IMR-90 (cell line): ENCODE measurements at places on chromosomes 7 and 10. TPM values are rescaled to one million over a fixed set of nuclear protein-coding genes. Genes with fewer than 3 reads are reported as not detected.

The ANXA11 gene
- total RNA-seq, result 39.4 and 40.8 TPM in 2 replicates

- DNase-seq, result no peak
Measured at GRCh38 chr10:46301721-46302479, 15.1 kb downstream of the ANTXRL start.

GRCh38 chr7:139588632-139589031, 65.1 kb downstream of the CLEC2L start:
- peak; percentile 83 for DNase-seq

GRCh38 chr7:90774706-90775105, 178.6 kb downstream of the CDK14 start:
- no peak for DNase-seq

- no peak for DNase-seq
Measured at GRCh38 chr7:37471619-37472018, 23.0 kb upstream of the ELMO1 start.

The TFR2 gene
- total RNA-seq, result under 0.01 and 0.18 TPM in 2 replicates

- no peak for DNase-seq
Measured at GRCh38 chr7:46802479-46802878, 779.4 kb downstream of the TNS3 start.

- DNase-seq, result no peak
Measured at GRCh38 chr10:91519899-91520514, 109.9 kb downstream of the HECTD2 start.

The PRDX3 gene
- 169 and 195 TPM in 2 replicates for total RNA-seq

DNA sequence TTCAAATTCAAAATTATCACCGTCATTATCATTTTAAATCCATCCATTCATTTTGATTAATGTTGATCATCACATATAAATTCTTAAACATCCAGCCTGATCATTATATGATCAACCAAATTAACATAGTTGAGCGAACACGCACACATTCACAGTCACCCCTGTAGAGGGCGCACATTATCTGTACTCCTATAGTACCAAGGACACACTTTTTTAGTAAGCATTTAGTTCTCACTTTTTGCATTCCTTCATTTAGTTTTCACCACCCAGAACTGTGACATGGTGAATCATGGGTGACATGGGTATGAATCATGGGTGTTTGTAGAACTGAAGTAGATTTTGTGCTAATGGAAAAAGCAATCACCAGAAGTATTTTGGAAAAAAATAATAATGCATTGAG, 26.0 kb upstream of the ZNF735 start:
- no peak for DNase-seq

GRCh38 chr7:101995121-101995520, 177.7 kb downstream of the CUX1 start:
- no peak for DNase-seq

- no peak for DNase-seq
Measured at GRCh38 chr10:69884024-69884367, 82.3 kb downstream of the COL13A1 start.

The ADIRF gene
- total RNA-seq, result 2.3 and 2.5 TPM in 2 replicates

The PNLIPRP3 gene
- not detected in 2 replicates for total RNA-seq

DNA sequence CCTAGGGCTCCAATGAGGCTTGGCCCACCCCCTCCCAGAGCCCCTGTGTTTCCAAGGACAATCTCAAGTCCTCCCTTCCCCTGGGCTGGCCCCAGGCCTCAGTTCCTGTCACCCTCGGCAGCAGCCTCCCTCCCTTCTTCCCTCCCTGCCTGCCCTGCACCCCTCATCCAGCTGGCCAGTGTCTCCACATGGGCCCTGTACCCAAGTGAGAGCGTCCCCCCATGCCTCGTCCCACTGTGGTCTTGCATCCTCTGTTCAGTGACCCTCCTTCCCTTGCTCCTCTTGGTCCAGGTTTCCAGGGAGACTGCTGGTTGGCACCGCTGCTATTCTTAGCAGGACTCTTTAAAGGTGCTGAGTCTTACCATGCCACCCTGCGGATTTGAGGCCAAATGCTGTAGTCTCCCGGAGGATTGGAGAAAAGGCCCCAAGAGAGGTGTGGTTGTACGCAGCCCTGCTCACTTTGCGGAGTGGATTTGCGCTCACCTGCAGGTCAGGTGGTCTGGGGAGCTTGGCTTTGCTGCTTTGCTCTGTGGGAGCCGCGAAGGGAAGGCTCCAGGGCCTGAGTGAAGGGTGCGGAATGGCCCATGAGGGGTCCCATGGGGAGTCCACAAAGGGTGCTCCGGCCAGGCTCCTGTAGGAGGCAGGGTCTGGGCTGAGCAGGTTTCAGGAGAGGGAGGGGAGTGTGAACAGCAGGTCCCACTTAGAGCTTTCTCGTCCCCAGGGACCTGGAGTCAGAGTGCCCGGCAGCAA, 519.2 kb downstream of the TCERG1L start:
- DNase-seq, result no peak

The CPA2 gene
- total RNA-seq, result not detected in 2 replicates

The GBF1 gene
- 36.4 and 38.7 TPM in 2 replicates for total RNA-seq

DNA sequence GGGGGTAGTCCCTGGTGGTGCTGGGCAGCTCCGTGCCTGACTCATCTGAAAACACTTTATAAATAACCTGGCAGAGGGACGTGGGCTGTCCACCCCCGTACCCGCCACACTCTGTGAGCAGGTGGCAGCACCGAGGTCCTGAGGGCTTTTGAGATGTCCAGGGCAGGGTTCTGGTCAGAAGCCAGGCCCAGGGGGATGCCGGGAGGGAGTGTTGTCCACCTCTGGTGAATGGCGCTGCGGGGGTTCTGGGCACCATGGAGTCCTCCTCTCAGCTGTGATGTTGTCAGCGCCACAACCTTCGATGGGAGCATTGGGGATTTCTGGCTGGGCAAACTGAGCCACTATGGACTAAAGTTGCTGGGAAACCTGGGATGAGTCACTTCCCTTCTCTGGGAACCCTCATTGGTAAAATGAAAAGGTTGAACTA, 27.4 kb upstream of the GOLGA7B start:
- no peak for DNase-seq

The OR2A12 gene
- total RNA-seq, result not detected in 2 replicates

The PVRIG gene
- total RNA-seq, result not detected in 2 replicates

GRCh38 chr7:146397141-146397540, 280.5 kb downstream of the CNTNAP2 start:
- DNase-seq, result no peak

The CHAT gene
- not detected in 2 replicates for total RNA-seq

- peak; percentile 28 for DNase-seq
Measured at GRCh38 chr10:6920072-6921019, 340.3 kb upstream of the PRKCQ start.

The TUBAL3 gene
- not detected in 2 replicates for total RNA-seq

GRCh38 chr7:151338809-151339208, 2.8 kb upstream of the NUB1 start:
- no peak for DNase-seq

The DLX6 gene
- total RNA-seq, result not detected in 2 replicates

- no peak for DNase-seq
Measured at GRCh38 chr10:71339796-71340589, 20.9 kb downstream of the SLC29A3 start.

The GBX1 gene
- not detected in 2 replicates for total RNA-seq

DNA sequence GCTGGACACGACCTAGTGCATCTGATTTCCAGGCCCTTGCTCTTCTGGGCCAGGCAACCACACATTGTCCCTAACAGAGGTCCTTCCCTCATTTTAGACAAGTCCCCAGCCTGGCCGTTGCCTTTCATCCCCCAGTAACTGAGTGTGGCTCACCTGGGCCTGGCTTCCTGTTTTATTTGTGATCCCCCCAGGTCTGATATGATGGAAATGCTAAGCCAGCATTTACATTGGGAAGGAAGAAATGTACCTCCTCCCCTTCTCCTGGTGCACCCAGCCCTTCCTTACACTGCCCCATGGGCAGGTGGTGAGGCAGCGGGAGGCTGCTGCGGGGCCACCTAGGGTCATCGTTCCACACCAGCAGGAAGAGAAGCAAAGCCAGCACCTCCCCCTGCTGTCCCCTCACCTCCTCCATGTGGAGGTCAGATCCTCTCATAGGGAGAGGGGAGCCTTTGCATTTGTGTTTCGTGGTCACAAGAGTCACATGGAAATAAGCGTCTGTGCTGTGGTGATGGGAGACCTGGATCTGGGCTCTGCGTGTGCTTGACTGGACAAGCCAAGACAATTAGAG, 108.8 kb downstream of the GLRX3 start:
- no peak for DNase-seq

DNA sequence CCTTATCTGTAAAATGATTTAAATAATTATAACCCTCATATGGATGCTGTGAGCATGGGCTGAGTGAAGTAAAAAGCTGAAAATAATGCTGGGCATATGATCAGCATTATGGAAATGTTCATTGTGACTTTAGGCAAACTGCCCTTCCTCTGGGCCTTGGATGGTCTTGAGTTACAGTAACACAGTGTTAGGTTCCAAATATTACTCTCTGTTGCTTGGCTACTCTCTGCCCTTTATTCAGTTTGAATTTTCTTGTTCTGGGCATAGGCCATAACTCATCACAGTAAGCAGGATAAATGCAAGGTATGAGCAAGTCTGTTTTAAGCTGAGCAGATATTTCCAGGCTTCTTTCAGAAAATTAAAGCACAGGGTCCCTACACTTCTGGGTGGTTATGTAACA, 868.0 kb downstream of the KCNMA1 start:
- DNase-seq, result no peak

- DNase-seq, result peak; percentile 96
Measured at GRCh38 chr10:62050893-62051433, 149.5 kb downstream of the ARID5B start.

The PAX4 gene
- not detected in 2 replicates for total RNA-seq

The PAPOLB gene
- total RNA-seq, result under 0.01 TPM in 2 replicates

The PNLIPRP1 gene
- not detected in 2 replicates for total RNA-seq

- DNase-seq, result no peak
Measured at GRCh38 chr7:107606303-107606702, 26.3 kb downstream of the BCAP29 start.

The PRF1 gene
- total RNA-seq, result not detected in 2 replicates

DNA sequence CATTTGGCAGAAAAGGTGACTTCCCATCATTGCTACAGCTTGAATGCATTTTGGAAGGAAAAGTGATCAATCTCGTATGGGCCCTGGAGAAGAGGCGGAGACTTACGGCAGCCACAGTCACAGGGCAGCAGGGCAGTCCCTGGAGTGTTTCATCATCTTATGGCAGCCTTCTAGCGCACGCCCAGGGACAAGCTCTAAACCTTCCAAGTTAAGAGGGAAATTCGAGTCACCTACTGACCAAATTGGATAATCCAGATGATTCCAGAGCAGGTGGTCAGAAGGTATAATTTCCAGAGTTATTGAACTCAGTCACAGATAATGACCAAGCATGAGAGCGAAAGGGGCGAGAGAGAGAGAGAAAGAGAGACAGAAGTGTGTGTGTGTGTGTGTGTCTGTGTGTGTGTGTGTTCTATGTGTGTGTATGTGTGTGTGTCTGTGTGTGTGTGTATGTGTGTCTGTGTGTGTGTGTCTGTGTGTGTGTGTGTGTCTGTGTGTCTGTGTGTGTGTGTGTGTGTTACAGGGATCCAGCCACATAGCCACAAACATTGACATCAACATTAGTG, 123.7 kb upstream of the ADAM12 start:
- no peak for DNase-seq

DNA sequence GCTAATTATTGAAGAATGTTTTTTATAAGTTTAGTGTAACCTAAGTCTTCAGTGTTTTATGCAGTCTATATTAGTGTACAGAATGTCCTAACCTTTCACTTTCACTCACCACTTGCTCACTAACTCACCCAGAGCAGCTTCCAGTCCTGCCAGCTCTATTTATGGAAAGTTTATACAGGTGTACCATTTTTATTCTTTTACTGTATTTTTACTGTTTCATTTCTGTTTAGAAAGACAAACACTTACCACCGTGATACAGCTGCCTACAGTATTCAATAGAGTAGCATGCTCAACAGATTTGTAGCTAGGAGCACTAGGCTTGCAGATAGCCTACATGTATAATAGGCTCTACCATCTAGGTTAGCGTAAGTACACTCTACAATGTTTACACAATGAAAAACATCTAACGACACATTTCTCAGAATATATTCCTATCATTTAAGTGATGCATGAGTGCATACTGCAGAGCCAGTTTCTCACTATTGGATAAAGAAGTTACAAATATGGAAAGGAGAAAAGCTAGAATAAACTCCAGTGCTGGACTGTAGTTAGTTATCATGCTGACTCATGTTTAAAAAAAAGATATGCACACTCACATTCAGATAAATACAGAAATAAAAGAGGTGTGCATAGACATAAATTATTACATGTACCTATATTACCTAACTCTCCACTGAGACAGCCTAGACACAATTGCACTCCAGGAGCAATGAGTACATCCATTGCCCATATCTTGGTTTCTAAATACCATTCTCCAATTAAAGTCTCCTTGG, 30.4 kb downstream of the STEAP1B start:
- no peak for DNase-seq

DNA sequence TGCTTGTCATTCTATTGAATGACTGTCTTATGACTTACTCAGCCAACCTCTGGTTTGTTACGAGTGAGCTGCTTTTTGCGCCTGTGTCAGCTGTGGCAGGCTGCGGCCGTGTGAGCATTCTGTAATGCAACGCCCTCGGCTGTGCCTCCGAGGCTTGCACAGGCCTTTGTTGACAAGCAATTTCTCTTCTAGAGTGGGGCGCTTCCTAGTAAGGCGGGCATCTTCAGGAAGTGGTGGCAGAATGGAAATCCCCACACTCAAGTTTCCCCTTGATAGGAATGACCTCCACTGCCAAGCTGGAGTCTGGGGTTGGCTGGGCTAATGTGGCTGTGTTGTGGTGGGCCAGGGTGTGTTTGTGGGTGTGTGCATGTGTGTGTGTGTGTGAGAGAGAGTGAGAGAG, 20.2 kb upstream of the TMEM178B start:
- no peak for DNase-seq

GRCh38 chr7:66303454-66304155, 98.5 kb downstream of the TPST1 start:
- no peak for DNase-seq

DNA sequence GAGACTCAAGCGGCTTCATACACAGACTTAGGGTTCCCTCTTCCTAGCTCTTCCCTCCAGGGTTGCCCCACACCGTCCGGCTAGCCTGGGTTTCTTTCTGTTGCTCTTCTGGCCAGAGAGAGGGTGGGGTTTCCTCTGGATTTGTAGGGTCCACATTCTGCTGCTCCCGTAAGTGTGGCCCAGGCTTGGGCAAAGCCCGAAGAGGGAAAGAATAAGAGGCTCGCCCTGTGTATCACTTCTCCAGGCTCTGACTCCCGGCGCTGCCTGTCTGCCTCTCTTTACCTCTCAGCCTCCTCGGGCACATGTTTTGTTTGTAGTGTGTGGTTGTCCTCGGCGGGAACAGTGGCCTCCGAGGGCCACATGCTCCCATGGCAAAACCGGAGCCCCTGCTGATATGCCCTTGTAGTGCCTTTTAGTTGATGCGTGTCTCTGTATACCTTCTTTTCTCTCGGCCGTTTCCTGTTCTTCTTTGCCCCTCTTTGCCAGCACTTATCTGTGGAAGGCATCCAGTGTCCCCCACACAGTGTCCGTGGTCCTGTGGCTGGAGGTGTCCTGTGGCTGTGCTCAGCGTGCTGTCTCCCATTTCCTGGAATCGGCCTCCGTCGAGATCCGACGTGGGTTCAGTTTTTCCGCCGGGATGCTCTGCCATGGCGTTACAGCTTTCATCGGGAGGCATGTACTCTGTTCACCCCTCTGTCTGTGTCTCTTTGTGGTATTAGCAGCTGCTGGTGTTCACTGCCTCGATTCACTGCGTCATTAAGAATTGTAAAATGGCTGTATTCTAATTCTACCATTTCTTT, 102.9 kb downstream of the INPP5A start:
- no peak for DNase-seq

- DNase-seq, result peak; percentile 19
Measured at GRCh38 chr10:10055656-10056442, 961.8 kb upstream of the CELF2 start.

GRCh38 chr10:28317760-28318159, 14.9 kb upstream of the MPP7 start:
- no peak for DNase-seq
